ENCODE measurements at places on chromosomes 11 and 22. TPM values are rescaled to one million over a fixed set of nuclear protein-coding genes. Genes with fewer than 3 reads are reported as not detected.

The NAT10 gene
- 74.7 TPM for total RNA-seq

The RFPL1 gene
- not detected for total RNA-seq

The DAGLA gene
- 9.0 TPM for total RNA-seq

The OR52A1 gene
- not detected for total RNA-seq

The DDI1 gene
- total RNA-seq = not detected

The SYT7 gene
- 4.4 TPM for total RNA-seq

The CKAP5 gene
- total RNA-seq = 140 TPM

The MEI1 gene
- total RNA-seq = 0.68 TPM

The PICALM gene
- 124 TPM for total RNA-seq

The TBX1 gene
- total RNA-seq = not detected

The OR10A5 gene
- not detected for total RNA-seq

The KRTAP5-9 gene
- total RNA-seq = not detected

The CRYBB1 gene
- total RNA-seq = not detected

The PIWIL4 gene
- total RNA-seq = 7.7 TPM

The FAM83F gene
- total RNA-seq = 21.9 TPM

The NLRP10 gene
- not detected for total RNA-seq

The SCN4B gene
- not detected for total RNA-seq

The MUC6 gene
- 4.6 TPM for total RNA-seq

The ELFN2 gene
- 1.5 TPM for total RNA-seq

The RPLP2 gene
- 1,381 TPM for total RNA-seq

The MMP11 gene
- 2.0 TPM for total RNA-seq

The HOATZ gene
- total RNA-seq = not detected

The GGTLC3 gene
- not detected for total RNA-seq

The NRGN gene
- 5.8 TPM for total RNA-seq

The NOX4 gene
- not detected for total RNA-seq

The CCDC179 gene
- total RNA-seq = not detected

The SNRPD3 gene
- 165 TPM for total RNA-seq

The ACTN3 gene
- not detected for total RNA-seq

The APBB1 gene
- total RNA-seq = 2.9 TPM

The RAG2 gene
- total RNA-seq = not detected

The SYT9 gene
- total RNA-seq = not detected

The APOL3 gene
- 16.9 TPM for total RNA-seq

The KDELR3 gene
- 16.1 TPM for total RNA-seq

The LIPT2 gene
- total RNA-seq = 10.9 TPM

The INS gene
- total RNA-seq = not detected

The HBB gene
- total RNA-seq = not detected

The DUSP8 gene
- 12.1 TPM for total RNA-seq

The DNAJB7 gene
- total RNA-seq = not detected

The QSER1 gene
- 54.8 TPM for total RNA-seq

The TKFC gene
- 79.9 TPM for total RNA-seq

The OR10D3 gene
- not detected for total RNA-seq

The SCGB1A1 gene
- total RNA-seq = not detected

The RTN4R gene
- 4.1 TPM for total RNA-seq

The IGLL1 gene
- not detected for total RNA-seq

The MS4A2 gene
- not detected for total RNA-seq

The APOA5 gene
- total RNA-seq = not detected

The RASL10A gene
- total RNA-seq = 1.6 TPM

The LDLRAD3 gene
- 16.2 TPM for total RNA-seq
